ENCODE measurements at places on chromosomes 3 and 15. TPM values are rescaled to one million over a fixed set of nuclear protein-coding genes. Genes with fewer than 3 reads are reported as not detected.

ANKRD63 gene
- not detected for total RNA-seq

TMEM45A gene
- 82.7 TPM for total RNA-seq

SHF gene
- 32.2 TPM for total RNA-seq

THBS1 gene
- 14.6 TPM for total RNA-seq

COLQ gene
- 1.5 TPM for total RNA-seq

MST1 gene
- 2.7 TPM for total RNA-seq

GP5 gene
- total RNA-seq: 0.03 TPM

SPG21 gene
- total RNA-seq: 84.4 TPM

ZPLD1 gene
- 0.31 TPM for total RNA-seq
